ENCODE measurements at places on chromosomes 7 and 10. TPM values are rescaled to one million over a fixed set of nuclear protein-coding genes. Genes with fewer than 3 reads are reported as not detected.

The SORBS1 gene
- 416 TPM for total RNA-seq

The SPDYE18 gene
- total RNA-seq = not detected

The PARD3 gene
- total RNA-seq = 37.5 TPM

The TAS2R39 gene
- not detected for total RNA-seq

The MKX gene
- total RNA-seq = 15.8 TPM

The PHKG1 gene
- 1.1 TPM for total RNA-seq

The CPA1 gene
- total RNA-seq = not detected

The RAB18 gene
- 8.3 TPM for total RNA-seq

The SVOPL gene
- not detected for total RNA-seq

The ANKRD30A gene
- not detected for total RNA-seq

The SSC4D gene
- not detected for total RNA-seq

The OR6B1 gene
- not detected for total RNA-seq

Measured in ascending aorta (tissue), 2 donors.